ENCODE measurements at places on chromosomes 13 and 19.

DNA sequence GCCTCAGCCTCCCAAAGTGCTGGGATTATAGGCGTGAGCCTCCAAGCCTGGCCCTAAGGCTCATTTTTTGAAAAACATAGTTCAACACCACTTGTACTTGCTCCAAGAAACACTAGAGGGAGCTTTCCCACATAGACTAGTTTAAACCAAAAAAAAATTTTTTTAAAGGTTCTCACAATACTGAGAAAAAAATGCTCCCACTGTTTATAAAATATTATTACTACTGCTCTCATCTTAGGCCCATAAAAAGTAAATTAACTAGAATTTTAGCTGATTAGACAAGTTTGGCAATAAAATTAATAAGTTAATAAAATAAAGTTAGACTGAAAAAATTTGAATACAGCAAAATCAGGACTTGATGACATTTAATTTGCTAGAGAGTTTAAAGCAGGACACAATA lies 109.5 kb downstream of the TBC1D4 start:
- DNase-seq = peak; percentile 83

GRCh38 chr13:79709471-79709870 lies 228.5 kb downstream of the NDFIP2 start:
- DNase-seq = no peak

DNA sequence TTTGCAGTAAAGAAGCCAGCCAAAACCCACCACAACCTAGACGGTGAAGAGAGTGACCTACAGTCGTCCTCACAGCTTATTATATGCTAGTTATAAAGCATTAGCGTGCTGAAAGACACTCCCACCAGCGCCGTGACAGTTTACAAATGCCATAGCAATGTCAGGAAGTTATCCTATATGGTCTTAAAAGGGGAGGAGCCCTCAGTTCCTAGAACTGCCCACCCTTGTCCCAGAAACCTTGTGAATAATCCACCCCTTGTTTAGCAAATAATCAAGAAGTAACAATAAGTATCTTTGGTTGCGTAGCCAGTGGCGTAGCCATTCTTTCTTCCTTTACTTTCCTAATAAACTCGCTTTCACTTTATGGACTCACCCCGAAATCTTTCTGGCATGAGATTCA lies 227.9 kb upstream of the ARGLU1 start:
- no peak for DNase-seq

GRCh38 chr19:7480222-7480969 lies 8.4 kb downstream of the PEX11G start:
- DNase-seq = no peak

GRCh38 chr19:13095393-13095784 lies 7.3 kb downstream of the LYL1 start:
- DNase-seq = no peak

- DNase-seq = no peak
Observed at GRCh38 chr19:29383696-29384095, 142.1 kb upstream of the VSTM2B start.

GRCh38 chr19:52211926-52212571 lies 22.2 kb downstream of the PPP2R1A start:
- peak; percentile 57 for DNase-seq

Measured in trophoblast cell (in vitro differentiated cells and primary cell).